ENCODE measurements at places on chromosomes 12 and 14.

DNA sequence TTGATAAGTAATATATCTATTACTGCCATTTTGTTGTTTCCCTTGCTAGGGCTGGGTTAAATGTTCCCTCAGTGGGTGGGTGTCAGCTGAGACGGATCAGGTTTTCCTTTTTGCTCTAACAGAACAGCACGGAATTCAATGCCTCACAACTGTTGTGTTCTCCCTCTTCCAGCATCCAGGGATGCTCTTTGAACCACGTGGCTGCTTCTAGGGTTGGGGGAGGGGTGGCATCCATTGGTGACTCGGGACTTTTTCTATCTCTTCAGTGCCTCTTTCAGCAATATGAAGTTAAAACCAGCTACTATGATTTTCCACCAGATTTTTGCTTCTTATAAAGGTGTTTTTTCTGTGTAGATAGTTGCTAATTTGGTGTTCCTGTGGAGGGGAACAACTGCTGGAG, 884.9 kb upstream of the FOXG1 start:
- no peak for DNase-seq

- DNase-seq: peak; percentile 28
These were observed 639.4 kb upstream of the TBX3 start for GRCh38 chr12:115323223-115323905.

DNA sequence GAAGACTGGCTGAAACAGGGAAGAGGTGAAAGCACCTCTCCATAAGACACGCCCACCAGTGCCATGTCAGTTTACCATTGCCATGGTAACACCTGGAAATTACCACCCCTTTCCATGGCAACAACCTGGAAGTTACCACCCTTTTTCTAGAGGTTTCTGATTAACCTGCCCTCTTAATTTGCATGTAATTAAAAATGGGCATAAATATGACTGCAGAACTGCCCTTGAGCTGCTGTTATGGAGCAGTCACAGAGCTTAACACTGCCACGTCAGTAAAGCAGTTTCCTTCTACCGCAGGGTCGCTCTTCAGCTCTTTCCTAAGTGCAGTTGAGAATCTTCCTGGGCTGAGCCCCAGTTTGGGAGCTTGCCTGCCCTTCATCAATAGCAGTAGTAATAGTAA, 55.2 kb downstream of the RASSF3 start:
- no peak for DNase-seq

DNA sequence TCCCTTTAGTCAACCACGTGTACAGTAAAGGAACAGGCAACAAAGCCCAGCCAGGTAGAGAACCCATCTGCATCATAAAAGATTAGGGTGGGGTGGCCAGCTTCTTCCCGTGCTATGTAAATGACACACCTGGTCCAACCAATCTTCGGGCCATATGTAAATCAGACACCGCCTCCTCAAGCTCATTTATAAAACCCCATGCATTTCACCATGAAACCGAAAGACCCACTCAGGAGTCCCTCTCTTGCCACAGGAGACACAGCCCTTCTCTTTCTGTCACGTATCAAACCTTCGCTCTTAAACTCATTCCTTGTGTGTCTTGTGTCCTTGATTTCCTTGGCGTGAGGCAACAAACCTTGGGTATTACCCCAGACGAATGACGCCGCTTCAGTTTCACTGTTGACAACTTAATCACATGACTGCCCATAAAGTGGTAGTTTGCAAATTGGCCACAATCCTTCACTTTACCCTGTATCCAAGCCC, 59.8 kb upstream of the TBPL2 start:
- DNase-seq: no peak

DNA sequence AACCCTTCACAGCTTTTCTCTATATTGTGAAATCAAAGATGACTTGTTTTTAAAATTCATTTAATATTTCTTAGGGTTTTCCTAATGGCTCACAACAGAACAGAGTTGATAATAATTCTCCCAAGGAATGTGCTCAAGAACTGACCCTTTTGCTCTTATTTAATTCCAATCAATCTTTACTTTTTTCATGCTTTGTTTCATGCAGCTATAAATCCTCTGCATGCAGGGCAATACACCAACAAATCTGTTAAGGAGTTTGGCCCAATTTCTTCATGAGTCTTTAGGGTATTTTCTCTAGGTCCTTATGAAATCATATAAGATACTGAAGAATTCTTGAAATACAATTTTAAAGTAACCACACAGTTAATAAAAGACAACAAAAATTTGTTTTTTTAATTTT, 264.2 kb downstream of the SLC6A15 start:
- DNase-seq: no peak

DNA sequence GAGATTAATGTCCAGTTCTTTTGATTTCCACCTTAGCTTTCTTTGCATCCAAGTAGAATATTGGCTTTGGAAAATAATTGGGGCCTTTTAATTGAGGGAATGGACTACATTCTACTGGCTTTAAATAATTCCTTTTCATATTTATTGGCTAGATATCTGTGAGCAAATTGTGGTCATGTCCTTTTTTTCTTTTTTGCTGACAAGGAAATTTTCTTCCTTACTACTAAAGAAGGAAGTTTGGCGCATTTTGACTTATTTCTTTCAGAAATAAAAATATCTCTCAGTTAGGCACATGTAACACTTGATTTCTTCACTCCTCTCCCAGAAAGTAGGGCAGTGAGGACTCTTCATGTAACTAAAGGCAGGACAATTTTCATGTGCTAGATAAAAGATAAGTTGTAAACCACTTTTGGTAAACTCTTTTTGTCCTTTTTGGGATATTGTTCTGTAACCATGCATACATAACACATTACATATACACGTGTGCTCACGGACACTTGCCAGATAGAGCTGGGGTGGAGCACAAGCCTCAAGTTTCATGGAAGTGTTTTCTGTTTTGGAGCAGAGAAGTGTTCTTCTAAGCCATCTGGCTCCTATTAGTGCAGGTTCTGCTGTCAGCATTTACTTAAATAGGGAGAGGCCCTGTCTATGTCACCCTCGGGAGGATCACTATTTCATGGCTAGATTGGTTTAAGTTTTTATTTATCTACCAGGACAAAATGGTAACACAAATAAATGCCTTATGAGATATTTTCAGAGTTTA, 85.1 kb upstream of the LRIG3 start:
- no peak for DNase-seq

DNA sequence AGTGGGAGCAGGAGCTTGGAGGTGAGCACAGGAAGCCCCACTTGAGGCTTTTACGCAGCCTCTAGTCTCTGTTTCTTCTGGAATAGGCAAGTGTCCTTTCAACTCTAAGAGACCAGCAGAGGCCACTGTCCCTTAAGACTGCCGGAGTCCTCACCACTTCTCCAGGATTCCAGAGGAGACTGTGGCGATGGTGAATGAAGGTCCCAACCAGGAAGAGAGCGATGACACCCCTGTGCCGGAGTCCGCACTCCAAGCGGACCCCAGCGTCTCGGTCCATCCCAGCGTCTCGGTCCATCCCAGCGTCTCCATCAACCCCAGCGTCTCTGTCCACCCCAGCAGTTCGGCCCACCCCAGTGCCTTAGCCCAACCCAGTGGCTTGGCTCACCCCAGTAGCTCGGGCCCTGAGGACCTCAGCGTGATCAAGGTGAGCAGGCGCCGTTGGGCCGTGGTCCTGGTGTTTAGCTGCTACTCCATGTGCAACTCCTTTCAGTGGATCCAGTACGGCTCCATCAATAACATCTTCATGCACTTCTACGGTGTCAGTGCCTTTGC, 442 bp downstream of the FLVCR2 start:
- no peak for DNase-seq

GRCh38 chr14:99937475-99938244, 127.6 kb upstream of the EVL start:
- DNase-seq: no peak

DNA sequence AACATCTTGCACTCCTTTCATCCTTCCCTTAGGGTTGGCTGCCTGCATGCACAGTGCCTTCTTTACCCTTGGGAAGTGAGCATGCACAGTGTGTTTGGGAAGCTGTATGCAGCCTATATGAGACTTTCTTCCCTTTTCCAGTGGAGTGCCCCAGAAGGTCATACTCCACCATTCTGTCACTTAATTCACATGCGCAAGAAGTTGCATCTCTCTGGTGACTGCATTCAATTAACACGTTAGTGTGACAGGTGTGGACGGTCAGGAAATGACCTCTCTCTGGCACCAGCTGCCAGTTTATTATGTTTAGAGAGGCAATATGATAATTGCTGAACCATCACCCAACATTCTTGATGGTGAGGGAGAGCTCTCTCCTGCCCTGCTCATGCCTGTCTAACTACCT, 770.0 kb downstream of the FLRT2 start:
- DNase-seq: no peak

DNA sequence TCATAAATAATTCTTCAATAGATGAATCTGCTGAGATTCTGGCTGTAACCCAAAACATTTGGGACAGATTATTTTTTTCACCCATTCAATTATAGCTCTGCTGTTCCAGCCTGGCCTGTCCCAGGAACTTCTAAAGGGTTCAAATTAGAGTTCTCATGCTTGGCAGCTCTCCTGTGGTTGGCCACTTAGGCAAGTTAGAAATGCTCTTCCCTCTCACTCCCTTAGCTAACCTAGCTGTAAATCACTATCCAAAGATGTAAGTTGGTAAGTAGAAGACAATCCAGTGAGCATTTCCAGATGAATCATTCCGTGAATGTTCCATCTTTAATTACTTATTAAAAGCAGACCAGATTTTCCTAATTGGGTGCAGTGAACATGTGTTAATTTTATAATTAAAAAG, 760.4 kb upstream of the TBX3 start:
- DNase-seq: no peak

DNA sequence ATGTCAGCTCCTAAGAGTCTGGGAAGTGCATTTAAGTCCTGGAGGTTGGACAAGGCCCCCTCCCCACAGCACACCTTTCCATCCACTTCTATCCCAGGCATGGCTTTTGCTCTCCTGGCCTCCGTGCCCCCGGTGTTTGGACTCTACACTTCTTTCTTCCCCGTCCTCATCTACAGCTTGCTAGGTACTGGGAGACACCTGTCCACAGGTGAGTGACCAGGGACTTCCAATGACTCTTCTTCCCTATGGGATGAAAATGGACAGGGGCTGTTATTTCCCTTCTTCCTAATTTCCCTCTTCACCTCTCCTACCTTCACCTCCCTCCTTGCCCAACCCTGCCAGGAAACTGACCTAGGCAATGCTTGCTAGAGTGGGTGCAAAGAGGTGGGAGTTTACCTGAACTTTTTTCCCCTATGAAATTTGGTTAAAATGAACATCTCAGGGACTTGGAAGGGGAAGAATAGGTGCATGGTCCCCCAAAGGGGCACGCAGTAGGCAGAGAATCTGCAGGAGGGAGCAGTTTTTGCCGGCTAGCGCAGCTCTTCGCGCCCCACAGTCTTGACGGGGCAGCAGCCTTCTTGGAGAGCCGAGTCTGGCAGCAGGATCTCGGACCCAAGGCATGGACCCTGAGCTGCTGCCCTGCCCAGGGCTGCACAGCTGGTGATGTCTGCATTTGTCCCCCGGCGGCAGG, 9.2 kb downstream of the ARHGEF25 start:
- DNase-seq: no peak

DNA sequence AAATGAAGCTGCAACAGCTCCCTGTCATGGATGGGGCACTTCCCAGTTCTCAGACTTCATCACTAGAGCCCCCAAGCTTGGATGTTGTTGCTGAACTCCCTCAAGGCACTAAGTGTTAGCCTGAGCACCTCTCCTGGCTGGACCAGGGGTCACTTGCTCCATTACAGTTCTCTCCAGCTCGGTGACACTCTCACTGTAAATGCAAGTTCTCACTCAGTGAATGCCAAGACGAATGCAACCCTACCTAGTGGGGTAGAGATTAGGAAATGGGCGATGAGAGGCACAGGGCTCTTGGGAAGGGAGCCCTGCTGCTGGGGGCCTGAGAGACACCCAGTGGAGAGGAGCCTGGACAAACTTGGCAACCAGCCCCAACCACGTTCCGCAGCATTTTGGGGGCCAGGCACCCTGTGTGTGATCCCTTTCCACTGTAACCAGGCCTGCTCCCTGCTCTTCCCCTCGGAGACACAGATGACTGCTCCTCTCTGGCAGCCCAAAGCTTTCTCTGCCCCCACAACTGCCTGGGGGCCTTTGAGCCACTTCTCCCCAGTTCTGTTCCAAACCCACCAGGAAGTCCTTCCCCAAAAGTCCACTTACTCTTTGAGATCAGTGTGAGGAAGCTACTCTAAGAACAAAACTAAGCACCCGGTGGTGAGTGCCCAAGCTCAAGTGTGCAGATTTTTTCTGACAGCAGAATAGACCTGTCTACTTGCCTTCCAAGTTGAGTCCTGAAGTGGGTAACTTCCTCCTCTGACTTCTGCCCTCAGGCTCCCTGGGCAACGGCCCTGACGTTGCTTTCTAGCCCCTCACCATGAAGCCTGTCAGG, 8.0 kb upstream of the SELPLG start:
- no peak for DNase-seq

DNA sequence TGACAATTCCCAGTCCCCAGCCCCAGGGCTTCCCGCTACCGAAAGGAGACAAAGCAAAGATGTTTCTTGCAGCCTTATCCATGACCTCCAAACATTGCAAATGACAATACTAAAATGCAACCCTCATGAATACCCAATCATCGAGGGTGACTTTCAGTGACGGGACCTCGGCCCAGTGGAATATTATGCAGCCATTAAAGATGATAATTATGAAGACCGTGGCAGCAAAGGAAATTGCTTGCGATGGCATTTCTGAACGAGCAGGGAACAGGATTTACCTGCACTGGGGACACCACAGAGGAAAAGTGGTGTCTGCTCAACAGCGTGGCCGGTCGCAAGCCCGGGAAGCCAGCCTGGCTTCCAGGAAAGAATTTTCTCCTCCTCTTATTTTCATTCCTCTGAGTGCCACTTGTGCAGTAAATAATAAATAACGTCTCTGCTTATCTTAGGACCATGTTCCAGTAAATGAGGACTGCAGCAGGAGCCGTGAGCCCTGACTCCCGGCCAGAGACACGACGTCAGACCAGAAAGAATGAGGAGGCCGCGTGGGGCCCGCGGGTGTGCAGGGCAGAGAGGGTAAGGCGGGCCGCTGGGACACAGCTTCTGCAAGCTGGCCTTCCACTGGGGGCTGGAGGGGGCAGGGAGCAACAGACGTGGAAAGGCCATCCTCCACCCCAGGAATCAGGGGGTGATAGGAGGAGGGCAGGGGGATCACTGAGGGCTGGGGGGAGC, 6.6 kb downstream of the C14orf180 start:
- no peak for DNase-seq

DNA sequence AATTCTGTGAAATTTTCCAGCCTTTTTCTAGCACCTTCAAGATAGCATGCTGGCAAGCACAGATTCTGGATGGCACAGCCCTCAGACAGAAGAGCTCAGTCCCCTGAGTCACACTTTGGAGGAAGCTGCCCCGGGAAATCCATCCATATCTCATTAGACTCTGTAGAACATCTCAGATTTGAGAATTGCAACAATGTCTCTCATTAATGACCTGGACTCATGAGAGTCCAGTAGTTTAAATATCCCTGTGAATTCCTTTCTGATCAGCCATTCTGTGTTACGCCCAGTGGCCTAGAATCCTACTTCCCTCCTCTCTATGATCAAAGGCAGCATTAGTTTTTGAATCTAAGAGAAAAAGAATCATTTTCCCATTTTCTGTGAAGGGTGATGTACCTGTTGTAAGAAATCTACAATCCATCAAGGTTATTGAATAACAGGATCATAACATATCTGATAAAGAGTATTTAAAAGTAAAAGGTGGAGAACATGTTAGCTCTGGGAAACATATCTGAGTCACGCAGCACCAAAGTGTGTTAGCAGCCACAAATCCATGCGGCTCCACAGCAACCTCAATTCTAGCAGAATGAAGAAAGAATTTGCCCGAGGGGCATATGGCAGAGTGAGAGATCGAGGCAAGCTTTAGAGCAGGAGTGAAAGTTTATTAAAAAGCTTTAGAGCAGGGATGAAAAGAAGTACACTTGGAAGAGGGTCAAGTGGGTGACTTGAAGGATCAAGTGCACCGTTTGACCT, 855.6 kb upstream of the TMEM132C start:
- peak; percentile 16 for DNase-seq

Measured in Daoy (cell line).